ENCODE measurements at places on chromosomes 5 and 9.

GRCh38 chr5:143244990-143245389 lies 158.5 kb downstream of the NR3C1 start:
- DNase-seq: no peak

GRCh38 chr5:77627869-77628674 lies 10.4 kb downstream of the OTP start:
- DNase-seq: no peak

GRCh38 chr5:141586246-141586645 lies 32.6 kb downstream of the DIAPH1 start:
- no peak for DNase-seq

DNA sequence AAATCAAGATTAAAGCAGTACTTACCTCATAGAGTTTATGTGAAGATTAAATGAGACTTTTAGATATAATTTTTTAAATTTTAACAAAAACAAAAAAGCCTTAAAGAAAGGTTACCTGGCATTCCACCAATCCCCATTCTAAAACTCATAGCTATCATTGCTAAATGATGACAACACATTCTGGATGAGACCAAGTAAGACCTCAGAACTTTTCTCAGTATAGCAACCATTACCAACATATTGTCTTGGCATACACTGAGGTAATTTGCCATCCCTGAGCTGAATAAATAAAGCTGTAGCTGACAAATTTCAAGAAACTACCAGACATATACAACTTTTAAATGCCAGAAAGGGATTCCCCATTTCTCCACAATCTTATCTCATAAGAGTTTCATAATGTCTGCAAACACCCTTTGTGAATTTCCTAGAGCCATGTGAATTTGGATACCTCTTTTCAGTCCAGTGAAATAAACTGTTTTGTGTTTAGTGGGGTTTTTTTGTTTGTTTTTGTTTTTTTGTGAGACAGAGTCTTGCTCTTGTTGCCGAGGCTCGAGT lies 29.5 kb downstream of the RANBP3L start:
- no peak for DNase-seq

DNA sequence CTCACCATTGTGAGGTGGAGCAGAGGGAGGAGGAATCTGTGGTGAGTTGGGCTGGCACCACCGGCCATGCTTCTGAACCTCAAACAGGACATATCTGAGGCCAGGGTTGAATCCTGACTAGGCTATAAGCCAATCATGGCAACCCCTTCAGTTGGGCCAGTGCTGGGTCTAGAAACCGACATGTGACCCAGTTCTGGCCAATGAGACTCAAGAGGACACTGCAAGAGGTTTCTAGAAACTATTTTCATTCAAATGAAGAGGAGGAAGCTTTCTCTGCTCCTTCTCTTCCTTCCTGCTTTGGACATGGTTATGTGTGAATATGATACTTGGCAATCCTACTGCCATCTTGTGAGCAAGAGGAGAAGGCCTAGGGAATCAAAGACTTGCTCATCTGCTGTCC lies 417.7 kb downstream of the SEMA5A start:
- no peak for DNase-seq

DNA sequence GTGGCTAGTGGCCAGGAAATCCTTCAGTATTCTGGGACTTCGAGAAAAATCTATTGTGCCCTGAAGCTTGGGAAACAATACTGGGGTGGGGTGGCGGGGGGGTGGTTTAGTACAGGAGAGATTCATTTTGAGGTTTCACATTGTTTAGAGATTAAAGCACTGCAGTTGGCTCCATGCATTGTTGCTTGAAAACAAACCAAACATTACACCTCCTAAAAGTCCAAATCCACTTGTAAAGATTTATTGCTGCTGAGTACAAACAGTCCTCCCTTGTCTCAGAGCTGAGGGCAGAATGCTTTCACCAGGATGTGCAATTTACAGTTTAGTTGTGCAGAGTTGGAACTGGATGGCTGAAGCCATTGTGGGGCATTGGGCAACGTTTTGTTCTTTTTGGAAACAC lies 49.4 kb downstream of the GGTA1 start:
- no peak for DNase-seq

DNA sequence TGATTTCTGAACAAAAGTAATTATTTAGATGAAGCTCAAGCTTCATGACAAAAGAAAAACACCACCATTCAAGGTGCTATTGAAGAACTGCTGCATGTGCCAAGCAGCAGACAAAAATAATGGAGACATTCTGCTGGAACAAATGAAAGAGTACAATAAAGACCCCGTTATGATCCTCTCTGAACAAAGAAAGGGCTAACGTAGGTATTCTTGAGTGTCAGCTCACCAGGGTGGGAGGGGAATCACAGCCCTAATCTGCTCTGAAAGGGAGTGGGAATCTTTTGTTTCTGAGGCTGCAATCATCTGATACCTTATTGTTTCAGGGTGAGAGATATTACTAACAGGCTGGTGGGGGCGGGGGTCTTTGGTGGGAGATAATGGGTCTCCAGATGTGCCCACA lies 15.4 kb downstream of the CEMIP2 start:
- DNase-seq: no peak

- no peak for DNase-seq
Observed at GRCh38 chr5:149130121-149130914, 11.0 kb upstream of the ABLIM3 start.

DNA sequence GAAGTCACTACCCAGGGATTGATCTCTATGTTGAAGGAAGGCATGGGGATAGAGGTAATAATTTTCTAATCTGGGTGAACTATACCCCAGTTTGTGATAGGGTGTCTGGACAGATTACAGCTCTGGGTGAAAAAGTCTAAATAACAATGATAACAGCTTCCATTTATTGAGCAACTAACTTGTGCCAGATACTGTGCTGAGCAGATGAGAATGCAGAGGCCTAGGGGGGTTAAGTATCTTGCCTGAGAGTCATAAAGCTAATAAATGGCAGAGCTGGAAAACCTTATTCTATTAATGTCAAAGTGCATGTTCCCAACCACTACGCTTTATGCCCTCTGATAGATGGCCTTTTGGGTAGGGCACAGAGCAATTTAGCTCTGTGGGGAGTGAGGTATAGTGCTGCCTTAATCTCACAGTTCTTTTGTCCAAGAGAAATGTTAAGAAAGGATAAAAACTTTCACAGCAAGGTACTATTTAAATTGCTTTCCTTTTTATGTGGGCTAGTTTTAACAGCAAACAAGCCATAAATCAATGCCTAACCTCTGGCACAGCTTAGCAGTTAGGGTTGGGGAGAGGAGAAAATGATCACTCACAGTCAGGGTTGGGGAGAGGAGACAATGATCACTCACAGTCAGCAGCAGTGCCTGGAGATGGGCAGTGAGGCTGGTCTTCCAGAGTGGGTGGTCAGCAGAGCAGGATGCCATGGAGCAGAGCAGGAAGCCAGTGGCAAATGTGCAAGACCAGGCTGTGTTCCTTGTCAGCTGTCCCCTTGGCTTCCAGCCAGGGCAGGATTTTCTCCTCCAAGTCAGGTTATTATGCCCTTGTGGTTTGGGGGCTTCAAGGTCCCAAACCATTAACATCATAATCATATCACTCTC lies 187.0 kb downstream of the CARTPT start:
- DNase-seq: peak; percentile 4

DNA sequence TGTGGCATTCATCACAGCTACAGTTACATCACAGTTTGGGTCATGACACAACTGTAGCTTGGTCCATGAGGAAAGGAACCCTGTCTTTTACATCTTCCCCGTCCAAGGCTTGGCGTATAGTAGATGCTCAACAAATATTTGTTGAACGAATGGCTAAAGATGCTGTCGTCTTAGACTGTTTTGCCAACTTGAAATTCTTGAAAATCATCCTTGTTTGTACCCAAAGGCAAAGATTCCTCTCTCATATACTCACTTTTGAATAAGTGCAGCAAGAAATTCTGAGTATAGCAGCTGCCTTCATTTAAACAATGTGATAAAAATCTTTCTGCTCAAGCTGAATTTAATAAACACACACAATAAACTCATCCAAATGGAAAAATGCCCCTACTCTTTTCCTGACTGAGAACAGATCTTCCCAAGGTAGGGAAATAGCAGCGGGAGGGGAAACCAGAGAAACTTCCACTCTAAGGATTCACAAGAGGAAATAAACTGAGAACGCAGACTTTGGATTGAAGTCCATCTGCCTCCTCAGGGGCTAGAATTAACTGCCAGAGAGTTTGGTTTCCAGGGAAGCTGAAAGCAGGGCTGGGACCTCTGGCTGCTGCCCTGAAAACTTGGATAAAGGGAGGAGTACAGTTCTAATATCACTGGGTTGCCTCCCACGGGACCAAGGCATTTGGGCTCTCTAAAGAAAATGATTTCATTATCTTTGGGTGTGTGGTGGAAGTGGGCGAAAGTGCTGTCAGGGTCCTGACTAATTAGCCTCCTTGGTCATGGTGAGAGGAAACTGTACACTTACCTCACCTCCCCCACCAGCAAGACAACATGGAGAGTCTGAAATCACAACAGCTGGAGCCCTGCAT lies 99.1 kb downstream of the DPYSL3 start:
- DNase-seq: no peak

GRCh38 chr9:121310571-121310970 lies 42.6 kb downstream of the GSN start:
- DNase-seq: no peak

DNA sequence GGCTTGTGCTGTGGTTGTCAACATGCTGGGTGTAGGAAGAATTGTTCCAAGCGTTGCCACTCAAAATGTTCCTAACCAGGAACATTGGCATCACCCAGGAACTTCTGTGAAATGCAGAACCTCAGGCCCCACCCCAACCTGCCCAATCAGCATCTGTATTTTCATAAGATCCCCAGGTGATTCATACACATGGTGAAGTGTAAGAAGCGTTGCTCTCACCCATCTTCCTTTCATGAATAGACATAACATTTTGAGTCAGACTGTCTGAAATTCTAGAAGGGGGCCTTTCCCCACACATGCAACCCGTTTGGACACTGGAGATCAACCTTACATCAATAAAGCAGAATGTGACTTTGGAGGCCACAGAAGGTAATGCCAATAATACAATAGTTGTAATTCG lies 9.3 kb upstream of the AFAP1L1 start:
- DNase-seq: no peak

DNA sequence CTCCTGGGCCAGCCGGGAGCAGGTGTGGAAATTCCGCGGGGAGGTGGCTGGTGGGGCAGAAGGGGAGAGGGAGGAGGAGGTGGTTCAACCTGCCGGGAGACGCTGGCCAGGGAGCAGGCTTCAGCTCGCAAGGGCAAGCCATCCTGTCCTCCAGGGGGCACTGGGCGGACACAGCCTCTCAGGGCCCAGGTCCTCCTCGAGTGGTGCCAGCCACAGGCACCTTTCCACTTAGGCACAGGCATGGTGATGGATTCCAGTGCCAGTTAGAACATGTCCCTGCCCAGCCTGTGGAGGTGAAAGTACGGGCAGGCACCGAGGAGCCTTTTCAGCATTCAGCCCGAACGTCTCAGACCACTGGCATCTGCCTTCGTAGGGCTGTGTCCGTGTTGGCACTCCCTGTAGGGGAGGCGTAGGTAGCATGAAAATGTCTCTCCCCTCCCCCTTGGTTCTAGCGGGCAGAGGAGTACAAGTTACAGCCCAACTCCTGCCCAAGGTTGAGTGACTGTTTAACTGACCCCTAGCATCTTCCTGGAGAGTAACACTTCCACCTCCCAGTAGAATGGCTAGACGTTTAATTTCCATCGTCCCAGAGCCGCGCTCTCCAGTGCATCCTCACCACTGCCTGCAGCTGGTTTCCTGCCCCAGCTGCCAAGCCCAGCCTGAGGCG lies 48.9 kb downstream of the DAB2IP start:
- DNase-seq: peak; percentile 60

- peak; percentile 11 for DNase-seq
Observed at GRCh38 chr5:181053488-181054121, 13.5 kb downstream of the BTNL9 start.

- DNase-seq: peak; percentile 12
Observed at GRCh38 chr9:3989915-3990314, 310.0 kb downstream of the GLIS3 start.

DNA sequence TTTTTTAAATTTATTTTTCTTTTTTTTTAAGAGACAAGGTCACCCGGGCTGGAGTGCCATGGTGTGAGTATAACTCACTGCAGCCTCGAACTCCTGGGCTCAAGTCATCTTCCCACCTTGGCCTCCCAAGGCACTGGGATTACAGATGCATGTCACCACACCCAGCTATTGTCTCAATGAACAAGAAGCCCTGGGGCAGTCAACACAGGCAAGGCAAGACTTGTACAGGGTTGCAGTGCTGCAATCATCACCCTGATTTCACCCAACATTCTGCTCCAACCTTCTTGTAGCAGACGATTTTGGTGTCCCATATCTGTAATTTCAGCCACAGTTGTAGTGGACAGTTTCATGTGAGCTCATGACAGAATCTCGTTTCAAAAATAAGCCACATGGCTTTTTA lies 205.8 kb upstream of the KIF2A start:
- no peak for DNase-seq

DNA sequence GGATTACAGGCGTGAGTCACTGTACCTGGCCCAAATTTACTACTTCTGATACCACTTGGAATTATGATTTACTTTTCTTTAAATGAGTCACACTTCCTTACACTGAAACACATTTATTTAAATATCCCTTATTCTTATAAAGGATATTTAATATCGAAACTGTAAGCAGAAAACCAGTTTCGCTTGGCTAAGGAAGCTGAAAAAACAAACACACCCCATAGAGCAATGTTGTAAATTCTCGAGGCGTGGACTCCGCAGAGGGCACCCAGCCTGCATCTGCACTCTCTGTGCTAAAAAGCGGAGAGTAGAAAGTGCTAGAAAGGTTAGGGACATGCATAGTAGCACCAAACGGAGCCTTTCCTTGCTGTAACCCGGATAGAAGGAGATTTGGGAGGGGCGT lies 86.5 kb downstream of the HMCN2 start:
- no peak for DNase-seq

DNA sequence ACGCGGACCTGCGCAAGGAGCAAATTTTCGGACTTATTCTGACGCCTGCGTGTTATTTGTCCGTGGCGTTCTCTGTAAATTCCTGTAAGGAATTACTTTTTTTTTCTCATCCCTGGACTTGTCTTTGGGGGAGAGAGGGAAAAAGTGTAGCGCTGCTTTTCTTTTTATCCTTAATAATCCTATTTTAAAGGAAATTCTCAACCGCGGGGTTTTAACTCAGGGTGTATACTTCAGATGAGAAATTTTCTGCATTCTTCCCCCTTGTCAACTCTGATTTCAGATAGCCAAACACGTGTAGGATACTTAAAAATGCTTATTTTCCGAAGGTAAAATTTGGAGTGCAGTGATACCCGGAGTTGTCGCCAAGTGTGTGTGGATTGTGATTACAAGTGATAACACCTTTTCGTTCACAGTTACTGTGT lies 853 bp downstream of the DCP2 start:
- DNase-seq: peak; percentile 34

GRCh38 chr5:157478726-157479125 lies 18.7 kb downstream of the NIPAL4 start:
- DNase-seq: no peak

DNA sequence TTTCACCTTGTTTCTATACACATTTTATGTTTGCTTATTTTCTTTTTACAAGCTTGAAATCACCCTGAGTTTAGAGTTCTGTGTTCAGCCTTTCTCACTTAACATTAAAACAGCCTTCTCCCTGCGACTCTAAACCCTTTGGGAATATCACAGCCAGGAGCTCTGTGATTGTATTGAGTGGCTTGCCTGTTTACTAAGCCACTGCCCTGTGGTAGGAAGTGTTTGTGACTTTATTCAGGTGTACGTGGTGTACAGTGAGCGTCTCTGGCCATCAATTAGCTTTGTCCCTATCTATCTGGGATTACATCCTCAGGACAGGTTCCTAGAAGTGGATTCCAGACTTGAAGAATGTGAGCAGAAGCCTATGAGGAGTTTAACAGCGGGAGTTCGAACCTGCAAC lies 11.0 kb upstream of the NEURL1B start:
- DNase-seq: no peak
